ENCODE measurements at places on chromosomes 7 and 10. TPM values are rescaled to one million over a fixed set of nuclear protein-coding genes. Genes with fewer than 3 reads are reported as not detected.

The CPXM2 gene
- total RNA-seq = not detected

The PDE6C gene
- not detected for total RNA-seq

The IPMK gene
- total RNA-seq = 6.7 TPM

The EMX2 gene
- 1.1 TPM for total RNA-seq

The CLDN3 gene
- not detected for total RNA-seq

The ZPBP gene
- total RNA-seq = not detected

The ZNF398 gene
- 19.6 TPM for total RNA-seq

The SSC4D gene
- total RNA-seq = 1.1 TPM

The TAS2R41 gene
- not detected for total RNA-seq

The DNAH11 gene
- 0.63 TPM for total RNA-seq

The SRI gene
- 143 TPM for total RNA-seq

GRCh38 chr7:96789914-96790313, 80.3 kb upstream of the SEM1 start:
- DNase-seq = no peak

- no peak for DNase-seq
Measured at GRCh38 chr7:113044394-113044793, 42.2 kb downstream of the GPR85 start.

GRCh38 chr7:99012722-99013121, 131.2 kb downstream of the SMURF1 start:
- DNase-seq = no peak

DNA sequence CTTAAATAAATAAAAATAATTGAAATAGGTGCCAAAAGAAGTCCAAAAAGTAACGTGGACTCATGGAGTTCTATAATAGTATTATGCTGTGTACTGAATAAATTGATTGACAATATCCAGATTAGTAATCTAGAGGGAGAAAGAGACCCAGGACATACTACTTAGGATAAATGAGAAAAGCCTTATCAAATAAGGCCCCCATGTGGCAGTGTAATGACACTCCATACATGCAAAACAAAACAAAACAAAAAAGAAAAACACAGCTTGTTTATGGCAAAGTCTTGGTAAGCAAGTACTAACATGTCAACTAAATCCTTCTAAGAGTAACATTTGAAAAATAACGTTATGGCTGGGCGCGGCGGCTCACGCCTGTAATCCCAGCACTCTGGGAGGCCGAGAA, 3.6 kb upstream of the RUNDC3B start:
- DNase-seq = no peak

DNA sequence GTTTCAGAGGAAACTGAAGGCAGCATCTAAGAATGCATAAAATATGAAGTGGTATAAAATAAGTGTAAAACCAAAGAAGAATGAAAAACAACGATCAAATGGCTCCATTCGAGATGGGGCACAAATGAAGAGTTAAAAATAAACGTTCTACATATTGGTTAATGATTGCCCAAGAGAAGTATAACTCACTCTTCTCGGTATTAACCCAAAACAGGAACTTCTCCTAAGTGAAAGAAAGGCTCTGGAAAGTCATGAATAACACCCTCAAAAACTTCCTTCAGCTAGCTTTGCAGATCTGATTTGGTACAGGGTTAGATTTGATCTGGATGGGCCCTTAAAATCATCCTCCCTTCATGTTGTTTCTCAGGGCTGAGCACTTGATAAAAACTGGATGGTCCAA, 94.3 kb upstream of the ADO start:
- no peak for DNase-seq

GRCh38 chr7:76267107-76267893, 35.2 kb upstream of the HSPB1 start:
- no peak for DNase-seq

DNA sequence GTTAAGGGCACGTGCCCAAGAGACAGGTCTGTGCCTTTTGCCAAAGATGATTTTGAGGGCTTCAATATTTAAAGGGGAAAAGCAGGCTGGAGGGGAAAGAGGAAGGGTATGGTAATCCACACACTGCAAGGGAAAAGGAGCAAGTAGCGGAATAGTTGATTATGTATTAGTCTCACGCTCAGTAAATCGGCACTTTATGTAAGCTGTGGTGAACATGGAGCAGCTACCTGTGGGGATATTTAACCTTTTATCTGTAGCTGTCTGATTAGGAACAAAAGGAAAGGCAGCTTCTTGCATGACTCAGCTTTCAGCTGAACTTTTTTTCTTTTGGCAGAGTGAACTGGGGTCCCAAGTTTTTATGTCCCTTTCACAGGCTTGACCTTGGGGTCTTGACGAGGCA, 123.4 kb downstream of the COL13A1 start:
- no peak for DNase-seq

GRCh38 chr10:28925121-28925663, 247.9 kb downstream of the BAMBI start:
- no peak for DNase-seq

GRCh38 chr10:451021-451471, 238.4 kb downstream of the DIP2C start:
- DNase-seq = no peak

DNA sequence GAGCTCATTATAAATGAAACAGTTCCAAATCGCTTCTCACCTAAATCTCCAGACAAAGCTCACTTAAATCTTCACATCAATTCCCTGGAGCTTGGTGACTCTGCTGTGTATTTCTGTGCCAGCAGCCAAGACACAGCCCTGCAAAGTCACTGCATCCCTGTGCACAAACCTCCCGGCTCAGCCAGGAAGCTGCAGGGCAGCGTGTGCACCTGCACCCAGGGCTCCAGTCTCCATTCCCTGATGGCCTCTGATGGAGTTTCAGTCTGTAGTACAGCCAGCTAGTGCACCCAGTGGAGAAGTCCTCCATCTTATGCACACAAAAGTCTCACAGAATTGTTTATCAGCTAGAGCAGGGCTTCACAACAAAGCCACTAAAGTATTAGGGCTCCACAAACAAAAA, 51.1 kb upstream of the PRSS58 start:
- DNase-seq = no peak

- DNase-seq = no peak
Measured at GRCh38 chr7:53318566-53318965, 283.1 kb downstream of the POM121L12 start.

GRCh38 chr10:103660364-103661197, 167.1 kb downstream of the NEURL1 start:
- DNase-seq = no peak

DNA sequence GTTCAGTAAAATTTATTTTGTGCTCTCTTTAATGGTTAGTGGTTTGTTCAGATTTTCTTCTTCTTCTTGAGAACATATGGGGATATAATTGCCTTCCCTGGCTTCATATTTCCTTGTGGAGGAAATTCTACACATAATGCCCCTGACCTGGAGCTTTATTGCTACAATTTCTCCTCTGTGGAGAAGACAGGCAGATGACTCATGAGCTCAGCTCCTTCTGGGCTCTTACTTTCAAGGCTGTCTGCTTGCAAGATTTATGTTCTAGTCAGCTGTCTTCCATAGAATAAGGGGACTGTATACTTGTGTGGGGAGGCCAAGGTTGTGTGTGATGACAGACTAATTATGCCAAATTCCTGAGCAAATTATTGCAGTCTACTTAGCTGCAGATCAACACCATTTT, 1.6 kb downstream of the LRRD1 start:
- no peak for DNase-seq

GRCh38 chr7:26490640-26491624, 199.3 kb downstream of the SNX10 start:
- DNase-seq = no peak
